ENCODE measurements at places on chromosomes 12 and 14.

GRCh38 chr12:112515868-112516267 is 97.1 kb downstream of the PTPN11 start:
- no peak for DNase-seq

DNA sequence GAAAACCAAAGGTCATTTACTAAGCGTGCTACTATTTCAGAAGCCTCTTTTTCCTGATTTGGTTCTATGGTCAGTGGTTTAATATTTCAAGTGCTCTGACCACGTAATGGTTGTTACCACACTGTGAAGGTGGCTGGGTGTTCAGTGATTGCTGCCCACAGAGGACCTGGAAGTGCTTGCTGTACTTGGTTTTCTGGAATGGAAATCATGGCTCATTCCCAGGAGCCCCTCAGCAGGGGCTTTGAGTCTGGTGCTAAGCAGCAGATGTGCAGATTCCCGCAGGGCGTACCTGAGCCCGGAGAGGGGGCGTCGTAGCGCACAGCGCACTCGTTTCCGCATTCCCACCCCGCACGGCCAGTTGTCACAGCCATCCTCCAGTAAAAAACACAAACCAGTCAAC is 50.5 kb downstream of the TRAF3 start:
- no peak for DNase-seq

DNA sequence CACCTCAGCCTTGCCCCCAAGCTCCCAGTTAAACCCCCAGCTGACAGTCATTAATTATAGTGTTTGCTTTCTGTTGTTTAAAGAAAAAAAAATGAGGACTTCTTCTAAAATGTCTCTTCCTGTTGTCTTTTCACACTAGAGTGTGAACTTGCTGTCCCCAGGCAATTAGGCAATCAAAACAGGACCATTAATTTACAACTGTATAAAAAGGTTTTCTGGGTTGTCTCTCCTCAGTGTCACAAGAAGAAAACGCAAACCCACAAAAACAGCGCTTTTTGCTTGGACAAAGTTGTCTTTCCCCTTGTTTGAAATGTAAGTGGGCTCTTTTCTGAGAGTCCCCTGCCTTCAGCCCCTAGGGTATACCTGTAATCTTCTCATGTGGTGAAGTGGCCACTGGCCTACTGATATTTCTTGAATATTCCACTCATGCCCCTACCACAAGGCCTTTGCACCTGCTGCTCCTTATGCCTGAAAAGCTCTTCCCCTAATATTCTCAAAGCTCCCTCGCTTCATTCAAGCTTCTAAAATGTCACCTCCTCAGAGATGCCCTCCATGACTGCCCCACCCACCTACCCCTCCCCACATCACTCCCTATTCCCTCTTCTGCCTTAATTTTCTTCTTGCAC is 158.9 kb upstream of the PWP1 start:
- DNase-seq: no peak

GRCh38 chr12:98179151-98179550 is 336.2 kb upstream of the TMPO start:
- no peak for DNase-seq
